CD8-positive, alpha-beta memory T cell (primary cell): ENCODE measurements at places on chromosomes 1 and 21.
A peak's percentile ranks its signal among the peaks of the same experiment; 100 is the strongest.

DNA sequence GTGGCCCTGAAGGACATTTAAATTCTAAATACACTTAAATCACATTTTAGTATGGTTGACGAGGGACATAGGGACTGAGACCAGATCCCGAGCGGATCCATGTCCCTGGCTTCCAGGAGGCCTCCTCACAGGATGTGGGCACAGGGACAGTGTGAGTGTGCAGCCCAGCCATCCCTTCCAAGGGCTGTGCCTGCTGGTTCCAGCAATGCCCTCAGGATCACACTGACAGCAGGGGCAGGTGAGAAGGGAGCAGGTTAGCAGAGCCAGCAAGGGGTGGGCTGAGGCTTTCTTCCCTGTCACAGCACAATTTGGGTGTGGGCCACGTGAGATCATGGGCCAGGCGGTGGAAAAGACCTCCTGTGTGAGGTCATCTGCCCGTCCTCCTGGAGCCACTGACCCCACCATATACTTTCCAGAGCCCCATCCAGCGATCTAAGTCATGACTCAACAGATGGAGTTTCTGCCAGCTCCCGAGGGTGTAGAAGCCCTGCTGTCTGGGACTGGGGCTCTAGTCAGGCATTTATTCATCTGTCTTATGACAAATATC is 37.0 kb upstream of the PRSS38 start:
- no peak overlapping the region for H3K4me3 ChIP-seq
- no peak overlapping the region for H3K27ac ChIP-seq
- DNase-seq: no peak
- no peaks in the 10 kb centered on the region for H3K27me3 ChIP-seq

DNA sequence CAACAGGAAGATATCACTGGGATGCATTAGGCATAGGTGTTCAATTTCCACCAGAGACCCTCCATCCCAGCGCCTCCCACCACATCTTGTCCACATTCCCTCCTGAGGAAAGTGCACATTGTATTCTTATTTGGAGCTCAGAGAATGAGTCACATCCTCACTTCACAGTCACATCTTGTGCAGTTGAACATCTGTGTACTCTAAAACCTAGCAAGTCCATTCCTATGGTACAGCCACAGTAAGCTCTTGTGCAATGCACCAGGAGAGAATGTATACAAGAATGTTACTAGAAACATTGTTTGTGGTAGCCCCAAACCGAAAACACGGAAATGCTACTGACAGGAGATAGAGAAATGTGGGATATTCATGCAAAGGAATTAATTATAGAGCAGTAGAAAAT is 1.6 kb upstream of the KDF1 start:
- no peak overlapping the region for H3K27ac ChIP-seq
- H3K4me1 ChIP-seq: peaks cover 6% of the 10 kb centered on the region
- no peak overlapping the region for H3K4me3 ChIP-seq
- H3K36me3 ChIP-seq: no peaks in the 10 kb centered on the region
- no peak for DNase-seq

DNA sequence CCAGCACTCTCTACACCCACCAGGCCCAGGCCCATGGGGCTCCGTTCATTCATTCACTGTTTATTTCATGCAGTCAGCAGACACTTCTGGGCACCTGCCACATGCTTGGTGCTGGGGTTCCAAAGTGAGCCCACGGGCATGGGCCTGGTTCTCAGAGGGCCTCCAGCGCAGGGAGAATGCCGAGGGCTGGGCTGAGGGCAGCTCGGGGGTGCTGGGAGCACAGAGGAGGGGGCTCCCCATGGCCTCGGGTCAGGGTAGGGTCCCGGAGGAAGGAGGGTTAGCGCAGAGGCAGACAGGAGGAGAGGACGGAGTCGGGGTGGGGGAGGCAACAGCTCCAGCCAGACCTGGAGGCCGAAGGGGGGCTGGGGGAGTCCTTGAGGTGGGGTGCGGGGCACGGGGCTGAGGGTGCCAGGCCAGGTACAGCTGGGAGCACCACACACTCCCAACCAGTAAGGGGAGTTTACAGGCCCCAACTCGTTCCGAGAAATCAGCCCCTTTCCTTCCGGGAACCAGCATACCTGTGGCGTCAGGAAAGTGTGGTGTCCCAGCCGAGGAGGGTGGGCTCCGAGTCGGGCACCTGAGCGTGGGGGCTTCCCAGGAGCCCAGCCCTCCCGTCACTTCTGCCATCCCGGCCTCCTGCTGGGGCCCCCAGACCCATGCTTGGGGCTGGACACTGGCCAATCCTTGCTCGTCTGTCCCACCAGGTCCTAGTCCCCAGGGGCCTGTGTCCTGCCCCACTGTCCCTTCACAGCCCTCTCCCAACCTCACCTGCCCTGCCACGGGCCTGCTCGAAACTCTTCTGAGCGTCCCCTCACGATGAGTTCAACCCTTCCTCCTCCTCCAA is 10.8 kb downstream of the ARHGEF16 start:
- no peaks in the 10 kb centered on the region for H3K4me1 ChIP-seq
- H3K27ac ChIP-seq: no peak overlapping the region
- no peak for DNase-seq
- no peaks in the 10 kb centered on the region for H3K27me3 ChIP-seq
- H3K36me3 ChIP-seq: no peaks in the 10 kb centered on the region

GRCh38 chr1:175338387-175339135 is 146.0 kb upstream of the KIAA0040 start:
- peaks cover 5% of the 10 kb centered on the region for H3K27me3 ChIP-seq
- H3K4me3 ChIP-seq: no peak overlapping the region
- H3K4me1 ChIP-seq: no peaks in the 10 kb centered on the region

DNA sequence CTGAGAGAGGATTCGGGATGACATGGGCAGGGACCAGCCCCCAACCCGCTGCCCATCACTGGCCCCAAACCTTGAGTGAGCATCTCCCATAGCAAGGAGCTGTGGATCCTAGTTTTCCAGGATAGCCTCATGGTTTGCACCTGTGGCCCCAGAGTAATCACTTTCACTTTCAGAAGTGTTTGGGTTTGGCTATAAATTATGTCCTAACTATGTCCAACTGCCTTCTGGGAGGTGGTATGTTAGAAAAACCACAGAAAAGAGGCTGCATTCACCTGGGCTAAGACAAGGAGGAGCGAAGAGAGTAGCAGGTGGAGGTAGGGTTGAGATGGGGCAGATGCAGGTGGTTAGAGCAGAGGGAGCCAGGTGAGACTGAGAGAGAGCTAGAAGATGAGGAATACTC is 19.4 kb upstream of the CLIC6 start:
- DNase-seq: no peak
- no peak overlapping the region for H3K27ac ChIP-seq
- no peaks in the 10 kb centered on the region for H3K36me3 ChIP-seq
- no peaks in the 10 kb centered on the region for H3K4me1 ChIP-seq
- H3K4me3 ChIP-seq: no peak overlapping the region

DNA sequence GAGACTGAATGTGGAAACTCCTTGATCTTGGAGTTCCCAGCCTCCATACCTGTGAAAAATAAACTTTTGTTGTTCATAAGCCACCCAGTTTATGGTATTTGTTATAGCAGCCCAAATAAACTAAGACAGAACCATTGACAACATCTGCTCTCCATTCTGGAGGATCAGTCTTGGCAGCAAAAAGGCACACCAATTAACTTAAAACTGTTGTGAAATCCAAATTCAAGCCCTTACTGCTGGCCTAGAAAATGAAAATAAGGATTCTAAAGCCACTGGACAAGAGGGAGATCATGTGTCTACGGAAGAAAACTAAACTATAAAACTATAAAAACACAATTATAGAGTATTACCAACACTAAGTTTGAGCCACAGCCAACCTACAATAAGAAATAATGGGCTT is 172.1 kb upstream of the RNPC3 start:
- H3K36me3 ChIP-seq: no peaks in the 10 kb centered on the region
- no peak overlapping the region for H3K4me3 ChIP-seq
- H3K27me3 ChIP-seq: no peaks in the 10 kb centered on the region

DNA sequence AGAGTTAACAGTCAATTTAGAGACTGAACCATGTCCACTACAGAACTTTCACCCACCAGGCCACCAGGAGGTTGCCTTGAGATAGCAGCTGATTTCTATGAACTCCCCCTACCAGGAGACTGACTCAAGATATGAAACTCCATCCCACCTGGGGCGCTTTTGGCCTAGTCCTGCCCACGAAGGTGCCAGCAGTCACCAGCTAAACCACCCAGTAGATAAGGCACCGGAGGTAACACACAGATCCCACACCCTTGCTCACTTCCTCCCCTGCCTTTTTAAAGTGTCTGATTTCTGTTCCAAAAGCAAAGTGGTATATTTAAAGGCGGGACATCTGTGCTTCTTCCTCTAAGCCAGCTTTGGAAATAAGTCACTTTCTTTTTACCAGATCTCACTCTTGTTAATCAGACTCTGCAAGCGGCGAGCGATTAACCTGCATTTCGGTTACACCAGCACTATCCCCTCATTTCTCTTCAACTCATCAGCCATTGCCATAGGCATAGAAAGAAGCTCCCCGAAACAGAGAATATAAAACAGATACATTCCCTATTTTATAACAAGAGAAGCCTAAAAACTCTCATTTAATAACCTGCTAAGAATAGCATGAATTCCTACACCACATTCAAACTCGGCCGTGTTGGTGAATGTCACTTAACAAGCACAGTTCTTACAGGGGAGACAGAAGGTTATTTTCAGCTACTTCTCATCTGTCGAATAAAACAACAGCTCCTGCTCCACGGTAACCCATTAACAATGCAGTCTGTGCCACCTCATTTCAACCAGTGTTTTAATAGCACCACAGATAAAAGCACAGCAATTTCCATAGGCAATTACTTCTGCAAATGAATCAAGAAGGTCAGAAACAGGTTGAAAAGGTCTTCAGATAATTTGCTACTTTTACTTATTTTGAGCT is 318.1 kb downstream of the KCNH1 start:
- H3K4me3 ChIP-seq: no peak overlapping the region
- DNase-seq: no peak
- no peak overlapping the region for H3K27ac ChIP-seq
- no peaks in the 10 kb centered on the region for H3K4me1 ChIP-seq
- H3K27me3 ChIP-seq: no peaks in the 10 kb centered on the region
- no peaks in the 10 kb centered on the region for H3K36me3 ChIP-seq

DNA sequence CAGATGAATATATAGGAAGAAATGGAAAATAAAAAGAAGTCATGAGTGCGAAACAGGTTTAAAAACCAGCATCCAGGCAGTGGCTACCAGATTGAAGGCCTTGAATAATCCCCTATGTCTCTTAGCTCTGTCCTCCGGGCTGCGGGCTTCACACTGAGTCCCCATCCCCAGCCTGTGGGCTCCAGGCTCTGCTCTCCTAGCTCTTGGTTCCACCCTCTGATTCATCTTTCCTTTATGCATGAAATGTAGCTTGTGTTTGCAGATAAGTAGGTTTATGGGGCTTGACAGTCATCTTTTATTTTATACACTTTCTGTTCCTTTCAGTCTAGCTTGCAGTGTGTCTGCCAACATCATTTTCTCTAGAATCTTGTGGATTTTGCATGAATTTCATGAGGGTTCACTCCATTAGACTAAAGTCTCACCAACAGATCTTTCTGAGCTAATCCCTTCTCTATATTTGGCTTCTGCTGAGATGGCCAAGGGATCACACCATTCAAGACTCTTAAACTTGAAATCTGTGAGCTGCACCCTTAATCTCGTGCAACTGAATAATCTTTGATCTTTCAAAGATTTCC is 174.5 kb downstream of the PLPPR4 start:
- no peak for DNase-seq
- H3K36me3 ChIP-seq: no peaks in the 10 kb centered on the region
- H3K4me3 ChIP-seq: no peak overlapping the region
- no peak overlapping the region for H3K27ac ChIP-seq
- no peaks in the 10 kb centered on the region for H3K4me1 ChIP-seq

GRCh38 chr21:32307706-32308105 is 9.1 kb downstream of the MRAP start:
- H3K4me3 ChIP-seq: no peak overlapping the region
- H3K4me1 ChIP-seq: no peaks in the 10 kb centered on the region
- no peaks in the 10 kb centered on the region for H3K36me3 ChIP-seq
- no peaks in the 10 kb centered on the region for H3K27me3 ChIP-seq

DNA sequence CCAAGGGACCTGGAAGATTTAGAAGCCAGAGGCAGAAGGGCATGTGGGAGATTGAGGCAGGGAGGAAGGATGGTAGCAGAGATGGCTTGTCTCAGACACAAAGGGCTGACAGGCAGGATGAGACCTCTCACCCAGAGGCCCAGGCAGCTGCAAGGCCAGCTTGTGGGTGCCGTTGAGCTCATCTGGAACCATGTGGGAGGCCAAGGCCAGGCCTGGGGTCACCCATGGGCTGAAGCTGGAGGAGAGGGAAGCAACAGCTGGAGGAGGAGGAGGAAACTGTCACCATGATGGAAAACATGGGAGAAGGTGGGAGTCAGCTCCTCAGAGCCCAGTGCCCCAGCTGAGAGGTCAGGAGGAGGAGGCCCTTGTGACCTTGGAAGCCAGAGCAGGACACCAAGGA is 6.4 kb downstream of the CRABP2 start:
- H3K4me1 ChIP-seq: no peaks in the 10 kb centered on the region
- H3K27ac ChIP-seq: no peak overlapping the region
- no peak for DNase-seq
- H3K27me3 ChIP-seq: peaks cover 1% of the 10 kb centered on the region

- H3K4me3 ChIP-seq: no peak overlapping the region
- no peaks in the 10 kb centered on the region for H3K36me3 ChIP-seq
- no peaks in the 10 kb centered on the region for H3K27me3 ChIP-seq
Measured at GRCh38 chr1:6317098-6317760, 56.3 kb upstream of the GPR153 start.

DNA sequence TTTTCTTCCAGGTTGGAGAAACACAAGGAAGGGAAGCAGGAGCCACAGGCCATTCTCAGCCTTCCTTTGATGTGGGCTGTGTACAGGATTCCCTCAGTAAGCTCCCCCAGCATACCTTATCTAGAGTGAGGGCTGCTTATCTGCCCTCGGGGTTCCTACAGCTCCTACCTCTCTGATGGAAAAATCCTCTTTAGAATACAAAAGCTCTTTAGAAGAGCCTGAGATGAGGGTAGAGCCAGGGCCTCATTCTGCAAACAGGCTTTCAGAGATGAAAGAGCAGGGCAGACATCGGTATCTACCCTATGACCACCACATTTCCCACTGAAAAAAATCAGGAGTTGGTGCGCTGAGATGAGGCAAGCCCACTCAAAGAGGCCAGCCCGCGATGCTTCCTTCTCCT is 85.1 kb downstream of the PLPP3 start:
- H3K4me3 ChIP-seq: no peak overlapping the region
- no peak for DNase-seq
- H3K27ac ChIP-seq: no peak overlapping the region

GRCh38 chr1:155198547-155198906 is 9.2 kb downstream of the THBS3 start:
- no peak for DNase-seq
- H3K27ac ChIP-seq: no peak overlapping the region
- H3K4me1 ChIP-seq: peaks cover 10% of the 10 kb centered on the region
- H3K27me3 ChIP-seq: no peaks in the 10 kb centered on the region
- H3K4me3 ChIP-seq: no peak overlapping the region

GRCh38 chr1:150464422-150464826 is 22.8 kb upstream of the TARS2 start:
- no peak overlapping the region for H3K27ac ChIP-seq
- no peaks in the 10 kb centered on the region for H3K4me1 ChIP-seq
- H3K4me3 ChIP-seq: no peak overlapping the region
- peak; percentile 73 for DNase-seq
- peaks cover 14% of the 10 kb centered on the region for H3K36me3 ChIP-seq

- no peak for DNase-seq
- no peaks in the 10 kb centered on the region for H3K27me3 ChIP-seq
- H3K27ac ChIP-seq: no peak overlapping the region
- no peak overlapping the region for H3K4me3 ChIP-seq
Measured at GRCh38 chr1:216055004-216055403, 368.2 kb downstream of the USH2A start.

GRCh38 chr1:81115422-81115821 is 685.3 kb upstream of the ADGRL2 start:
- H3K4me1 ChIP-seq: no peaks in the 10 kb centered on the region
- H3K27ac ChIP-seq: no peak overlapping the region
- H3K4me3 ChIP-seq: no peak overlapping the region
- H3K27me3 ChIP-seq: no peaks in the 10 kb centered on the region
